ENCODE measurements at places on chromosomes 2 and 18. TPM values are rescaled to one million over a fixed set of nuclear protein-coding genes. Genes with fewer than 3 reads are reported as not detected.

- no peak for DNase-seq
These were observed 1228.7 kb upstream of the DDX18 start for GRCh38 chr2:116585669-116586327.

DNA sequence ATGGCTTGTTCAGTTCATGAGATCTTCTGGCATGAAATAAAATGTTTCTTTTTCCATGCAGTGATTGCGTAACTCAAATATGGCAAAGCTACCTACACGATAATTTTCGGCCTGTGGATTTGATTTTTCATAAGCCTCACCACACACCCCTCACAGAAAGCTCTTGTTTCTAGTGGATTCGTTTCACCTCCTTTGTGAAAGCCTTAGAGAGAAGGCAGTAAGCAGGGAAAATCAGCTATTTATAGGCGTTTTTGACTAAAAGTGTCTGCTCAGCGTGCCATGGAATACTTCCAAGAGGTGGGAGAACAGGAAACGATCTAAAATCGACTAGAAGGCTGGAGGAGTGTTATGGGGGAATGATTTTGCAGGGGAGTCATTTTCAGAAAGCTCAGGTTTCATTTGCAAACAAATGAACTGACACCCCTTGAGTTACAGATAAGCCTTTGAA lies 417.9 kb downstream of the TGIF1 start:
- DNase-seq, result no peak

DNA sequence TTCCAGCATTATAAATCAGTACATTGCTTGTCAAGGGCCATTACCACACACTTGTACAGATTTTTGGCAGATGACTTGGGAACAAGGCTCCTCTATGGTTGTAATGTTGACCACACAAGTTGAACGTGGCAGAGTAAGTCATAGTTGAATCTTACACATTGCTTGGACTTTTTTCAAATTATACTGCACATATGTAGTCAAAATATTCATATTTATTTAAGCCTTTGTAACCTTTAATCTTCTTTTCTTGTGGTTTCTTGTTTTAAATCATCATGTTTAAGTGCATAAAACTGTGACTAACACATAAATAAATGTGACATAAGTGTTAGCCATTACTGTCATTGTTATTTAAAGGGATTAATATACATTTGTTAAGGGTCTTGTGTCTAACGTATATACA lies 52.1 kb upstream of the EPB41L5 start:
- DNase-seq, result peak; percentile 81

DNA sequence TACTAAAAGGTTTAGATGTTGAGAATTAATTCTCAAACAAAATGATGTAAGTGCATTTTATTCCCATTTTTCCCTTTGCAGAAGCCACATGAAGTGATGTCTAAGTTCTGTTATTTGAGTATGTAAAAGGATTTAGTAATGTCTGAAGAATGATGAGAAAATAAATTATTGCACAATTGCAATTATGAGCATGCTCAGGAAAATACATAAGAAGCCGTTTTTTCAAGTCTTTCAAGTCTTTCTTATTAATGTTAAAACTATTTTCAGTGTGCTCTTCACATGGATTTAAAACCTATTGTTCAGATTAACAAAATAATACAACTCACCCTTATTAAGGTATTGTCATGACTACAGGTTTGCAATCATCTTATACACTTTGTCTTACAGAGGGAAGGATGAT lies 331.4 kb upstream of the NETO1 start:
- DNase-seq, result peak; percentile 35

DNA sequence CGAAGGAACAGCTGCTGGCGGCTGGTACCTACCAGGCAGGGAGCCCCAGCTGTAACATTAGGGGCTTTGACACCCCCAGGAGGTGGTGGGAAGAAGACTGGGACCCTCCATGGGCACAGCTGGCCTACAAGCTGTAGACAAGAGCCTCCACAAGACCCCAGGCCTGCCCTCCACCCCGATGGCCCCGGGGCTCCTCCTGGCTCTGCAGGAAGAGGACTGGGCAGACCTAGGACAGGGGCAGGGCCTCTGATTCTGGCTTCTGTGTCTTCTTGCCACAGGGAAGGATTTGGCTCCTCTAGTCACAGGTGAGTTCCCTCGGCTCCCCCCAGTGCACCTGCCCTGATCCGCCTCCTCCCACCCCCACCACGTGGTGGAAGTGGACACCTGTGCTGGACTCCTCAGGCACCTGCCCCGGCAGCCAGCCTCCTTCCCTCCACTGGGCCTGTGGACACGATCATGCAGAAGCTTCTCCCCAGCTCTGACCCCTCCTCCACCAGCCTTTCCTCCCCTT lies 53.4 kb upstream of the ODC1 start:
- DNase-seq, result no peak

DNA sequence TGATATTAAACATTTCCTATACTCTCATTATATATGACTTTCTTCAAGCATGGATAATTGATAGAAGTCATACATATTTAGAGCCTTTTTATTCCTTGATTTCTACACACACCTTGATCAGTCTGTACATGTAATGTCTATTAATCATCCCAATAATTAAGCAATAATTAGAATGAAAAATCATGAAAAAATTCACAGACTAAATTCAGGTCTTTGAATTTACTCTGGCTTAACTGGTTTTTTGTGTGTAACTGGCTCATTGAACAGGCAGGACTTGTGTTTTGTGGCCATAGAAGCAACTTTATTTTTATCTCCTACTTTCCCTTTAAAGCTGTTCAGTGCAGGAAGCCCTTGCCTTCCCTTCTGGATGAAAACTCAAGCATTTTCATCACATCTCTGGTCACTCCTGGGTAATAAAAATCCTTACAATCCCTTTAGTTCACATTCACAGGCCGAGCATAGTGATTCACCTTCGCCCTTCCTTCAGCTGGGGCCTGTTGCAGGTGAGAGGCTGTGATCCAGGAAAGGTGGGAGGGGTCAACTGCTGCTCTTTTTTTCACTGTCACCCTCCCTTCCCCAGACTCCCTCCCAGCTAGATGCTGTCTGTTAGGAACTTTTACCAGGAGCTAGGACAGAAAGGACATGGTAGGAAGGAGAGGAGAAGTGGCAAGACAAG lies 58.0 kb upstream of the ITSN2 start:
- no peak for DNase-seq

DNA sequence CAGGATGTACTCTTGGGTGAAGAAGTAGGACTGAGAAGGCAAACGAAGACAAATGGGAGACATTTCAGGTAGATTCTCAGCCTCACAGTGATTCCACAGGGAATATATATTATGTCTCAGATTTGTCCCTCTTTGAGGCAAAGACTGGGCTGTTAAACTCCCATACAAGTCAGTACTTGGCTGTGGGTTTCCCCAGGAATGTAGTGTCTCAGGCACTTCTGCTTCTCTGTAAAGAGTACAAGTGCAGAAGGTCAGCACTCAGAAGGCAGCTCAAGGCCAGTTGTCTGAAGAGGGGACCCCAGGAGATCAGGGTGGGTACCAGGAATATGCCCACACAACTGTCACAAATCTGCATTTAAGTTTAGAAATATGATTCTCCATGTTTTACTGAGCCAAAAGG lies 39.9 kb upstream of the COBLL1 start:
- no peak for DNase-seq

DNA sequence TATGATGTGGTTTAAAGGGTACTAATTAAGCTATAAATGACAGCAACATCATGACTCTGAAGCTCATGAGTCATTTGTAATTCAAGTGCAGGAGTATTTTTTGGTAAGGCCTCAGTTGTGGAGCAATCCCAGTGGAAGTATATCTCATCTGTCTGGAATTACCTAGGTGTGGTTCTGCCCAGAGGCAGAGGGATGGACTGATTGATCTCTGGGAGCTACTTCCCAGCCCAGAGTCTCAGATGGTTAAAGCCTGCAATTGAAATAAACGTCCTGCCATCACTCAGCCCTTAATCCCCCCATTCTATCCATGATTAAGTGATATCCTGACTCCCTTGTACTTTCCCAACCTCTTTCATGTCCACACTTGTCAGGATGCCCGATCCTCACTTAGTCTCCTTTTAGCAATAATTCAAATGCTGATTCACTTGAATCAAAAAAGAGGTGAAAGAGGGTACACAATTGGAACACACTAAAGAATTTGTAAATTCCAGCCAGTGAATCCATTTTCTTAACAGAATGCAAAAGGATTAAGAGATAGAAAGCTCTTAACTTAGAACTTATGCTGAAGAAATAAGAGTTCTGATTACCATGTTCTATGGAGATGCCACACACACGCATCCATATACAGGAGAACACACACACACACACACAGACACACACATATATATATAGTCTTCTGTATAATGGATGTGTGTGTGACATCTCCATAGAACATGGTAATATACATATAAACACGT lies 664.4 kb downstream of the NYAP2 start:
- DNase-seq, result peak; percentile 89

- no peak for DNase-seq
These were observed 39.1 kb downstream of the TMEM163 start for GRCh38 chr2:134679745-134680144.

- DNase-seq, result no peak
These were observed 212.8 kb downstream of the STK39 start for GRCh38 chr2:168034616-168035015.

GRCh38 chr2:134142341-134142738 lies 111.5 kb upstream of the MGAT5 start:
- no peak for DNase-seq

GRCh38 chr2:53777134-53777533 lies 9.5 kb downstream of the CHAC2 start:
- no peak for DNase-seq

DNA sequence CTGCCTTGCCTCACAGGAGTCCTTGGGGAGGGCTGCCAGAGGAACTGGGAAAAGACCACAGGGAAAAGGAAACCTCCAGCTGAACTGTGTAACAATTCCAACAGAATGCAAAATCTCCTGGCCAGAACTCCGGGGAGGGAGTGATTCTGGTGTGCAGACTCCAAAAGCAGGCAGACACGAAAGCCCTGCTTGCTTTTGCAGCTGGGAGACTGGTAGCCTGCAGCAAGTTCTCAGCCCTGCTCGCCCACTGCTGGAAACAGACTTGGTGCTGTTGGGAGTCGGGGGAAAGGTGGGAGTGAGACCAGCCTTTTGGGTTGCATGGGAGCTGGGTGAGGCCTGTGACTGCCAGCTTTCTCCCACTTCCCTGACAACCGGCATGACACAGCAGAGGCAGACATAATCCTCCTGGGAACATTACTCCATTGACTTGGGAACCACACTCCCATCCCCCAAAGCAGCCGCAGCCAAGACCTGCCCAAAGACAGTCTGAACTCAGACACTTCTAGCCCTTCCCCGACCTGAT lies 26.0 kb upstream of the NMI start:
- DNase-seq, result no peak

The TRIM43 gene
- total RNA-seq, result not detected

The CNDP1 gene
- total RNA-seq, result 0.31 TPM

The NT5DC4 gene
- total RNA-seq, result not detected

The ATP9B gene
- total RNA-seq, result 12.6 TPM

The ANKZF1 gene
- total RNA-seq, result 43.8 TPM

Data from astrocyte (in vitro differentiated cells and primary cell).